ENCODE measurements at places on chromosomes 1 and 21.

DNA sequence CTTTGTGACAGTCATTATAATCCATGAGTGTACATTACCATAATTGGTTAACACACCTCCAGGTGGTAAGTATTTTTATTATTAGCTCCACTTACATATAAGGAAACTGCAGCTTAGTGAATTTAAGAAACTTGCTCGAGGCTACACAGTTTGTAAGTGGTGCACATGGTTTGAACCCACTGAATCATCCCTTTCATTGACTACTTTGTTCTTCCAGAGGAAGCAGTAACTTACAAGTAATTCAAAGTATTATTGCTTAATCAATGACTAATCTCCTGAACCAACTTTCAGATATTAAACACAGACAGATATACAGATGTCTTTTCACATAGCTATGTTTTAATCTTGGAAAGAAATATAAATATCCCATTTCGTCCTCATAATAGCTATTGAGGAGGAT, 18.7 kb upstream of the CLDN8 start:
- no peak for DNase-seq

- DNase-seq = no peak
Observed at GRCh38 chr1:233993651-233994050, 89.2 kb downstream of the SLC35F3 start.

GRCh38 chr1:226350519-226350865, 41.5 kb upstream of the LIN9 start:
- no peak for DNase-seq

DNA sequence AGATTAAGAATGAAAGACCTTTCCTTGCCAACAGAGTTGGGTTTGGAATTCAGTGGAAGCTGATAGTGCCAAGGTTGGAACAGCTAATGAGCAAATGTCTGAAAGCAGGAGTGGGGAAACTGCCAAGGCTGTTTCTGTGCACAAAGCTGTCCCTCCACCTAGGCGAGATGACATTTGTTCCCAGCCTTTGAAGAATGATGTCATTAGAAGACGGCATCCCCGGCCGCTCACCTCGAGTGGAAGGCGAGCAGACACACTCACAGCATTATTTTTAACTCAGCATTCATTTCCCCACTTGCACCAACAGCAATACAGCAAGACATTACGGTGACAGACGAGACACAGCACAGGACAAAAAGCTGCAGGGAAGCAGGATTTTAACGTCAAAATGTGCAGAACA, 463.9 kb downstream of the PCP4 start:
- DNase-seq = no peak

DNA sequence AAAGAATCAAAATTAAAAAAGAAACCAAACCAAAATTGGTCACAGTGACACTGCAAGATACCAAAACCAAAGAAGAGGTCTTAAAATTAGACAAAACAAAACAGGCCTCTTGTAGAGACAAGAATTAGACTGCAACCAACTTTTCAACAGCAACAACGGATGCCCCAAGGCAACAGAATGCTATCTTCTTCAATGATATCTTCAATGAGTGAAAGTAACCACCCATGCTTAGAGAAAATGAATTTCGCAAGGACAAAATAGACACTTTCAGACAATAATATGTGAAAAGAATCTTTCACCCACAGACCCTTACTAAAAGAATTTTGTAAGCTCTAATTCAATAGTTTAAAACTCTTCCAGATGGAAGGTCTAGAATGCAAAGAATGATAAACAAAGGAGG, 41.7 kb downstream of the USP48 start:
- no peak for DNase-seq

DNA sequence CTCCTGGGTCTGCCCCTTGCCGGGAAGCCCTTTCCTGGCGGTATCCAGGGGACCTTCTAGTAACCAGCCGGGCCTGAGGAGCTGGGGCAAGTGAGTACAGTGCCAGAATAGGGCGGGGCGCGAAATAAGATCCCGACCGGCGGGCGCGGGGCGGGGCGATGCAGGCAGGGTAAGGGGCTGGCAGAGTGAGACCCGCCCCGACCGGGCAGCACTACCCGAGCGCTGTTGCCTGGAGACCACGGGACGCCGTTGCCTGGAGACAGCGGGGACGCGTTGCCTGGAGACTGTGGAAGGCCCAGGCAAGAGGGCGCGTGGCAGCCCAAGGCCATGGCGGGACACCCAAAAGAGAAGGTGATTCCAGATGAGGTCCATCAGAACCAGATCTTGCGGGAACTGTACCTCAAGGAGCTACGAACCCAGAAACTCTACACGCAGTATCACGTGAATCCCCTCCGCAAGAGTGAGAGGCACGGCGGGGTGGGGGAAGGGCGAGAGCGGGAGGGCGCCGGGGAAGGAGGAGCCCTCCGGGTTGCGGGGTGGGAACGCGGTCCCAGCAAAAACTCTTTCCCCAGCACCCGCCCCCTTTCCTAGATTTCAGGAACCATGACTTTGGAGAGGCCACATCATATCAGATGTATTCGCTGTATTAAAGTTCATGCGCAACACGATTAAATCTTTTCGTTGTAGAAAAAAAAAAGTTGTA, 24.3 kb downstream of the EBNA1BP2 start:
- DNase-seq = peak; percentile 18

GRCh38 chr1:47257224-47257623, 25.2 kb upstream of the TAL1 start:
- no peak for DNase-seq

GRCh38 chr1:10620776-10621175, 146.0 kb downstream of the PEX14 start:
- no peak for DNase-seq

DNA sequence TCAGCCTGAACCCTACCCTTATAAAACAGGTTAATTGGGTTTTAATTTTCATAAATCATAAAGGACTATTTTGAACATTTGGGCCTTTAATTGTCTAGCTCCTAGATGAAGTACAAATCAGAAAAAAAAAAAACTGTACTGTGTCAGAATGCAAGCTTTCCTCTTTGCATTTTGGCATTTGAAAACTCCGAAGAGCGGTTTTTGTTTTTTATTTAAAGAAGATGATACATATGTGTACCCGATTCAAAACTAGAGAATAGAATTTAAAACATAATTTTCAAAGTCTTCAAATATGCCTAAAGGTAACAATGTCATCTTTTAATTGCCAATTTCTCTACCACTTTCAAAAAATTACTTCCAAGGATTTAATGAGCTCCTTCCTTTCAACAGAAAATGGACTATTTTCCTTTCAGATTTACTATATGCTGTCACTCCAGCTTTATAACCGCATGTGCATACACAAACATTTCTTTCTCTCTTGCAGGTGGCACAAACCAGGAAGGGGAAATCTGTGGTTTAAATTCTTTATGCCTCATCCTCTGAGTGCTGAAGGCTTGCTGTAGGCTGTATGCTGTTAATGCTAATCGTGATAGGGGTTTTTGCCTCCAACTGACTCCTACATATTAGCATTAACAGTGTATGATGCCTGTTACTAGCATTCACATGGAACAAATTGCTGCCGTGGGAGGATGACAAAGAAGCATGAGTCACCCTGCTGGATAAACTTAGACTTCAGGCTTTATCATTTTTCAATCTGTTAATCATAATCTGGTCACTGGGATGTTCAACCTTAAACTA, 33.7 kb downstream of the MRPL39 start:
- DNase-seq = no peak

DNA sequence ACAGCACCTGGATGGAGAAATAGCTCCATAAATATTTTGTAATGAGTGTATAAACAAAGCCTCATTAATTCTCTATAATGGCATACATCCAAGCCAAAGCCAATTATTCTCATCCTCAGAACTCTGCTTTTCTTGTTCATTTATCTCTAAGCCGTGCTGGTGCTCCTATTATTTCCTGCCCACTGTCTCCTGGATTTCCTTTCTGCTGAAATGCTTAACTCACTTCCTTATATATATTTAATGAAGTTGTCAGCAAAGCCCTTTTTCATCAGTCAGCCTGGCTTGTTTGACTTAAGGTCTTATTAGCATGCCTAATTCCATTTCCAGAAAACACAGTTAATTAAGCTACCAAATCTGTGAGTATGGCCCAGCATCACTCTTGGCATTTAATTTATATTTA, 93.4 kb downstream of the SLC25A24 start:
- DNase-seq = no peak

DNA sequence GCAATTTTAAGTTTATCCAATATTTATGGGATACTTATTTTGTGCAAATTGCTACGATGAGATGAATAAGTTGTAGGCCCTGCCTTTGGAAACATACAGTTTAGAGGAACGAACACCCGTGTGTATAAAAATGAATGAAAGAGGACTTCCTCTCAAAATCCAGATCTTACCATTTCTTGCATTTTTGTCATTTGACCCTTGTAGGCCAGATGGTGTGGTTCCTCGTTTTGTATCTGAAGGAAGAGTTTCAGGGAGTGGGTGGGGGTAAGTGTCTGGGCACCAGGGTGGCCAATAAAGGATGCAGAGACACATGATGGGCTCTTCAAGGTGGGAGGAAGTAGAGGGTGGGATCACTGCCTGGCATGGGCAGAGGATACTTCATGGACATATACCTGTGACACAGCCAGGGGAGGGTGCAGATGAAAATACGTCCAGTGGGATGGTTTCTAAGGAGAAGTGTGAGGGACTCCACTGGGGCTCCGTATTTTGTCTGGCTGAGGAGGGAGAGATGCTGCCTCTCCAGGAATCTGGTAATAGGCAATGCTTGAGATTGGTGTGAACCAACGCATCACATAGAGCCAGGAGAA, 14.4 kb downstream of the MAPKAPK2 start:
- no peak for DNase-seq

- DNase-seq = no peak
Observed at GRCh38 chr1:198493329-198493728, 47.2 kb downstream of the ATP6V1G3 start.

- no peak for DNase-seq
Observed at GRCh38 chr1:119787776-119788175, 19.1 kb upstream of the HMGCS2 start.

DNA sequence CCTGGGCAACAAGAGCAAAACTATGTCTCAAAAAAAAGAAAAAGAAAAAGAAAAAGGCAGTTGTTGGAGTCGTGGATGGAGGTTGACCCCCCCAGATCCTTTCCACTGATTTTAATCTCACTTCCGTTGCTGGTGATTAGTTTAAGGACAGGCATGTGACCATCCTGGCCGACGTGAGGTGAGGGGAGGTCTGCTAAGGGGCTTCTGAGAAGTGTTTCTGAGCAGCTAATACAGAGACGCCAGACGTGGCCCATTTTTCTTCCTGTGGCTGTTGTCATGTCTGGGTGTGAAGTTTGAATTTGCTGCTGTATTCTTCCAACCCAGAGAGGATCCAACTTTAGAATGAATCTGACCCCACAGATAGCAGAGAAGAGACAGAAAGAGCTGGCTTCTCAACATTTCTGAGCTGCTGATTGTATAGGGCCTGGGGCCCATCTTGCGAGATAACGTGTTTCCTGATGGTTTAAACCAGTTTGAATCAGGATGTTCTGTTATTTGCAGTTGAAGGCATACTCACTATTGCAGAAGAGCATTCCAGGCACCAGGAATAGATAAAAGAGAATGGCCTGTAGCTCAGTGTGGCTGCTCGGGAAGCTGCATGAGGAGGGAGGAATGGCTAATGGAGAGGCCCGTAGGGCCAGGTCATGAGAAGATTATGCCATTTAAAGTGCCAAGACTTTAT, 22.8 kb upstream of the SSBP3 start:
- DNase-seq = no peak

- DNase-seq = no peak
Observed at GRCh38 chr1:102120910-102121309, 124.2 kb upstream of the OLFM3 start.

DNA sequence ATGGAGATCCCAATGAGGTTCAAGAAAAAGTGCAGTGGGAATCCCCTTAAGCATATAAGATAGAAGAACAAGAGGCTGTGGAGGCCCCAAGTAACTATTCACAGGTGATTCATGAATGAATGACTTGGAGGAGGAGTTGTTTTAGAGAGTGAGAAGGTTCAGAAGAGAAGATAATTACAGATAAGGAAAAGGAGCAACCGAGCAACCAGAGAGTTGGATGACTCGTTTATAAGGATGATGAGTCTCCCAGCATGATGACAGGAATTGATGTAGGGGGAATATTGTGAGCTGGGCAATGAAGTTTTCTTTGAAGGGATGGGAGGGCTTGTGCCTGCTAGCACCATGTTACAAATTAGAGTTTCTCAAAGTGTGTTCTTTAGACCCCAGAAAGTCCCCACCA, 9.8 kb downstream of the C8A start:
- DNase-seq = no peak

- no peak for DNase-seq
Observed at GRCh38 chr21:42406866-42407265, 3.2 kb downstream of the UBASH3A start.

GRCh38 chr1:199322278-199322677, 683.4 kb downstream of the PTPRC start:
- DNase-seq = no peak

DNA sequence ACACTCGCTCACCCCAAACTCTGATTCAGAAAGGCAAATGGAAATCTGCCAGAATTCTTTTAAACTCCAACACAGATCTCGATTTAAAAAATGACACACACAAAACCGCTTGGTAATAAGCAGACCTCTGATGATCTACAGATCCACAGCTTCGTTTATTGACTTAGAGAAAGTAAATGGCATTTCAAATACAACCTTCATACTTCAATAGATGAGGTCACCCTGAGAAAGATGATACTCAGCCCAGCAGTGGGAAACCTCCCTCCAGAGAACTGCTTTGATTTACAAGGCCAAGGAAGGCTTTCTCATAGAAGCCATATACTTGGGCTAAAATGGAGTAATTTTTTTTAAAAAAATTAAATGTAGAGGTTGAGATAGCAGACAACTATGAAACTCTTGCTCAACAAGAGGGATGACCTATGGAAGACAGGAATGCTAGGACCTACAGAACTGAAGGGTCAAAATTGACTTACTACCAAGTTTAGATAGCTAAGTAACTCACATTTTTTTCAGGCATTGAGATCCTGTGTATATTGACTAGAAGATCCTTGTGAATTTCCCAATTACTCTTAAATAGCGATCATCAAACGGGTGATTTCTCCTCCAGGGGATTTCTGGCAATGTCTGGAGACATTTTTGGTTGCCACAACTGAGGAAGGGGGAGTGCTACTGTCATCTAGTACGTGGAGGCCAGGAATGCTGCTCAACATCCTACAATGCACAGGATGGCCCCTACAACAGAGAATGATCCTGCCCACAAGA, 143.9 kb downstream of the CLIC6 start:
- no peak for DNase-seq

GRCh38 chr1:10724948-10725847, 71.2 kb downstream of the CASZ1 start:
- DNase-seq = no peak

DNA sequence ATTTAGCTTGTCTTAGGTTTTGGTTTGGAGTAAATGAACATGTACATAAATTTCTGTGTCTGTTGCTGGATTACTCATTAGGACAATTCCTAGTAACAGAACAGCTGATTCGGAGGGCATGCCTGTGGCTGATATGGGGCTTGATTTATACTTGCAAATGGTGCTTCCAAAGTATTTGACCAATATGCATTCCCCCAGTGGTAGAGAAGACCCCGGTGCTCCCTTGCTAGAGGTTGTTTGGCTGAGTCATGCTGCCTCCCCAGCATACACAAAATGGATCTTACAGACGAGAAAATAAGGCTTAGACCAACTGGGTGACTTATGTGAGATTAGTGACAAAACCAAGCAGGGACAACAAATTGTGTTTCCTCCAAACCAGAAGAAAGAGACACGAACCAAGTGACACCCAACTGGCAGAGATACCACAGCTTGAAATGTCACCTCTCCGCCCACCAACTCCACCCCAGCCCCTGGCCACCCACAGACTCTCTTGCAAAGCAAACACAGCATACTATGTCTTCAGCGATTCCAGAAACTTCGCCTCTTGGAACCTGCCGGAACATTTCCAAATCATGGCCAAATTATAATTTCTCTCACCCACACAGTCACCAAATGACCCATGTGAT, 75.9 kb upstream of the ETS2 start:
- no peak for DNase-seq

- DNase-seq = no peak
Observed at GRCh38 chr1:26772687-26773086, 15.1 kb upstream of the PIGV start.

Data from GM12892 (cell line).